ENCODE measurements at places on chromosomes 1 and 21.
A peak's percentile ranks its signal among the peaks of the same experiment; 100 is the strongest.

GRCh38 chr1:110337704-110338308, 1.4 kb upstream of the RBM15 start:
- DNase-seq: peak; percentile 34

GRCh38 chr1:242870966-242871365, 346.5 kb upstream of the PLD5 start:
- DNase-seq: no peak

GRCh38 chr1:58652651-58653184, 47.1 kb downstream of the MYSM1 start:
- peak; percentile 46 for DNase-seq

GRCh38 chr1:245260110-245260882, 105.5 kb downstream of the KIF26B start:
- no peak for DNase-seq

GRCh38 chr21:32022146-32022545, 149.3 kb downstream of the HUNK start:
- DNase-seq: no peak

- DNase-seq: no peak
Measured at GRCh38 chr1:233386336-233386735, 58.8 kb downstream of the MAP3K21 start.

DNA sequence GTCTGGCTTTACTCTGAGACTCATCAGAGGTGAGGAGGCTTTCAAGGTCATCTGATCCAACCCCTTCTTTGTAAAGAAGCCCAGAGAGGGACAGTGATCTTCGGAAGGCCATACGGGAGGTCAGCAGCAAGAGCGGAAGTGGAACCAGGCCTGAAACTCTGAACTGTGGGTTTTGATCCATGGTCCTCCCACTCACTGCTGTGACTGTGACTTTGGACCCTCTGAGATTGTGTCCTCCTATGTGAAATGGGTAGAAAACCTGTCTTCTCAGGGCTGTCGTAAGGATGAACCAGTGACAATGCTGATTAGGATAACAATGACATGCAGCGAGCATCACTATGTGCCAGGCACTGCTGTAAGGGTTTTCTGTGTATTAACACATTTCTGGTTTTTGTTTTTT, 9.8 kb upstream of the DDOST start:
- DNase-seq: no peak

GRCh38 chr1:156115514-156116374, 1.2 kb downstream of the LMNA start:
- DNase-seq: no peak

DNA sequence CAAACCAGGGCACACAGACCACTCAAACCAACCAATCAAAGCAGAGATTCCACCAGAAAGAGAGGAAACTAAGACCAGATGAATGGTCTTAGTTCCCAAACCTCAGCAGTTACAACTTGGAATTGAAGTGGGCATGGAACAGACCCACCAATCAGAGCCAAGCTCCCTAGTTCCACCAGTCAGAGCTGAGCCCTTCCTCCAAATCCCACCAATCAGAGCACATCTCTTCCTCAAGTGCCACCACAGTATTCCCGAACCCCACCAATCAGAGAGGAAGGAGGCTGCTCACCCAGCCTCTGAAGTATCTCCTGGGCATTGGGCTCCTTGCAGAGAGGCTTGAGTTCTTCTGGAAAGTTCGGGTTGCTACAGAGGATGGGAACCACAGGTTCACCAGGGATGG, 1.4 kb downstream of the GUCA2A start:
- no peak for DNase-seq

Data from activated CD4-positive, alpha-beta T cell treated with anti-CD3 and anti-CD28 coated beads, Interleukin-2, amount 50 U/mL, for 1 hour (primary cell).